GM12865 (cell line): ENCODE measurements at places on chromosomes 5 and 9.
A peak's percentile ranks its signal among the peaks of the same experiment; 100 is the strongest.

DNA sequence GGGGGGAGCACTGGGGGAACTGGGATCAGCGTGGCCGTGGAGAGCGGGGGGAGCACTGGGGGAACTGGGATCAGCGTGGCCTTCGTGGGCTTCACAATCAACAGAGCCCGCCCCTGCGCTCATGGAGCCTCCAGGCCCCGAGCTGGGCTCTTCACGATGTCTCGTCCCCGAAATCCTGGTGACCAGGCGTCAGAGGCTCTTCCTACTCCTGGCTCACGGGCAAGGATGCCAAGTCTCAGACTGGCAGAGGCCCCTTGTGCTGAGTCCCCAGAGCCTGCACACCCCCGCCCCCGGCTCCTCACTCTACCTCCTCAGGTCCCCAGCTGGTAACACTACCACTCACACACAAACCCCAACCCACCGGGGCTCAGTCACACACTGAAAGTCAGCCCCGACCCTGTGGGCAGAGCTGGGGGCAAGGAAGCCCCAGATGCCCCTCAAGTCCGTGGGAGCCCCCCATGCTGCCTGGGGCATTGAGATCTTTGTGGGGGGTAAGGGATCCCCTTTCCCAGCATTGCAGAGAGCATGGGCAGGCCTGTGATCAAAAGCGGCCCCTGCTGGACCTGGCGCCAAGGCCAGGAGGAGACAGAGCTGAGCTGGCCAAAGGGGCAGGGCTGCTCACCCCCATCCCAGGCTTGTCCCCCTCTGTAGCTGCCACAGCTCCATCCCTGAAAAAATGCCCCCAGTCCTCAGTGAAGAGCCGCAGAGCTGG lies 26.7 kb downstream of the LHX3 start:
- DNase-seq, result no peak

- DNase-seq, result no peak
Measured at GRCh38 chr5:86878250-86878649, 260.5 kb downstream of the COX7C start.

DNA sequence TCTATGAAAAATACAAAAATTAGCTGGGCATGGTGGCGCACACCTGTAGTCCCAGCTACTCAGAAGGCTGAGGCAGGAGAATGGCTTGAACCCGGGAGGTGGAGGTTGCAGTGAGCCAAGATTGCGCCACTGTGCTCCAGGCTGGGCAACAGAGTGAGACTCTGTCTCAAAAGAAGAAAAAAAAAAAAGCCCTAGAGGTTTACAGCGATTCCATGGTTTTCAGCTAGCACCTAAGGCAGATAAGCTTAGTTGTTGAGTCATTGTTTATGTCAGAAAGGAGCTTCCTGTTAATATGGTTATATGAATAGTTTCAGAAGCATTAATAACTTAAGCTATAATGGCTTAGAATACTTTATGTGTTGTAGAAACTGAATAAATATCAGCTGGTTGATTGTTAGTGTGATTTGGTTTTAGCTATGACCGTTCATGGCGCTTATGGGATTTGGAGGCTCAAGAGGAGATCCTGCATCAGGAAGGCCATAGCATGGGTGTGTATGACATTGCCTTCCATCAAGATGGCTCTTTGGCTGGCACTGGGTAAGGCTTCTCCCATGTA lies 13.0 kb downstream of the RNF183 start:
- no peak for DNase-seq

GRCh38 chr5:139638090-139638735 lies 9.9 kb upstream of the CXXC5 start:
- peak; percentile 85 for DNase-seq

GRCh38 chr9:77547106-77547730 lies 100.9 kb downstream of the GNA14 start:
- DNase-seq, result no peak

DNA sequence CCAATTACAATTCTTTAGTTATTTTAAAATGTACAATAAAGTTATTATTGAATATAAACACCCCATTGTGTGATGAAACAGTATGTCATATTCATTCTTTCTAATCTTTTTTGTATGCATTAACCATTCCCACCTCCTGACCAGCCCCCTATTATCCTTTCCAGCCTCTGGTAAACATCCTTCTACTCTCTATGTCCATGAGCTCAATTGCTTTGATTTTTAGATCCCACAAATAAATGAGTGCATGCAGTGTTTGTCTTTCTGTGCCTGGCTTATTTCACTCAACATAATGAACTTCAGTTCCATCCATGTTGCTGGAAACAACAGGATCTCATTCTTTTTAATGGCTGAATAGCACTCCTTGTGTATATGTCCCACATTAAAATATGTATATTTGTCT lies 1858.9 kb upstream of the C9orf72 start:
- no peak for DNase-seq

GRCh38 chr5:107776922-107777740 lies 106.4 kb upstream of the EFNA5 start:
- peak; percentile 19 for DNase-seq

- no peak for DNase-seq
Measured at GRCh38 chr9:134602547-134603362, 38.8 kb upstream of the COL5A1 start.

DNA sequence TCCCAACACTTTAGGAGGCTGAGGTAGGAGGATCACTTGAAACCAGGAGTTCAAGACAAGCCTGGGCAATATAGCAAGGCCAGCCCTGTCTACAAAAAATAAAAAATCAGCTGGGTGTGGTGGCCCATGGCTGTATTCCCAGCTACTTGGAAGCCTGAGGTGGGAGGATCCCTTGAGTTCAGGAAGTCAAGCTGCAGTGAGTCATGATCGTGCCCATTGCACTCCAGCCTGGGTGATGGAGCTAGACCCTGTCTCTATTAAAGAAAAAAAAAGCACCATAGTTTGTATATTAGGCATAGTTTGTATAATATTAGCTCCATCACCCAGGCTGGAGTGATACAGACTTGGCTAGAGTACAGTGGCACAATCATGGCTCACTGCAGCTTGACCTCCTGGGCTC lies 9.6 kb upstream of the NME5 start:
- no peak for DNase-seq

- DNase-seq, result peak; percentile 35
Measured at GRCh38 chr5:171386861-171387344, 746 bp upstream of the NPM1 start.

DNA sequence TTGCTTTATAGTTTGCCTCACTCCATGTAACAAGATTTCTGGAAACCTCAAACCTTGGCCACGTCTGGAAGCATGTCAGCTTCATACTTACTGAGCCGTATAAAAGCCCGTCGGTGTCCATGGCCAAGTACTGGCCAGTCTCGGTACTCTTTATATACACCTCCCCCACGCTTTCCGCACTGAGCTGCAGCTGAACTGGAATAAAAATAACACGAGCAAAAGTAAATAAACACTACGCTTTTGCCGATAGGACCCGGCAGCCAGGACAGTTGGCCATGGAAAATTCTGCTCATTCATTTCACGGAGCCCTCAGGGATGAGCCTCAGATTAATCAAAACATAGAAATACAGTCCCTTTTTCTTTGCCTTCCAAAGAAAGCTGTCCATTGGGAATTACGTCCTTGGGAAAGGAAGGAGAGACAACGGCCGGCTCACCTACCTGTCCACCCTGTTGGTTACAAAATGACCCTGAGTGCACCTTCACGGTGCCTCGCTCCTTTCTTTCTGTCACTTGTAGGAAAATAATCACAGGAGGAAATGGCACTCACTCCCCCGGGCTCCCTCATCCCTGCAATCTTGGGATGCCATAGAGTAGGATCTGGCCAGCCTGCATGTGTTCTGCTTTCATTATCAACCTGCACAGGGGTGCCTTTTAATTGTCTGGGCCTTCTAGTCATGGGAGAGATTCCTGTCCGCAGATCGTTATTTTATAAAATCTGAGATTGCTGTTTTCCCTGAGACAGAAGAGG lies 85.1 kb downstream of the FGF1 start:
- DNase-seq, result no peak

DNA sequence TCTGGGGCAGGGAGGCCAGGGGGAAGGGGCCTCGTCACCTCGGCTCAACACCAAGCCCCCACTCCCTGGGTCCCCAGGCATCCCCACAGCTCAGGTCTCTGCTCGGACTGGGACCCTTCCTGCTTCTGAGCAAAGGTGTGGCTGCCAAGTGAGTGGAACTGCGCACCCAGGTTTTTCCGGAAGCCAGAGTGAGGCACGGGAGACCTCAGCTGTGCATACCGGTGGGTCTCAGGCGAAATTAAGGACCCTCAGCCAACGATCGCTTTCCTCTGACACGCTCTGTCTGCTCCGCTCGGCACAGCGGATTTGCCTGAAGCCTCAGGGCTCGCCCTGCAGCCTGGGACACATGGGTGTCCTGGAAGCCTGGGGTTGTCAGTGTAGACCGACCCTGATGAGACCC lies 41.0 kb upstream of the IRX4 start:
- no peak for DNase-seq

GRCh38 chr5:171600741-171601265 lies 181.4 kb downstream of the FGF18 start:
- DNase-seq, result no peak

GRCh38 chr5:93636837-93637236 lies 53.8 kb downstream of the NR2F1 start:
- DNase-seq, result no peak

DNA sequence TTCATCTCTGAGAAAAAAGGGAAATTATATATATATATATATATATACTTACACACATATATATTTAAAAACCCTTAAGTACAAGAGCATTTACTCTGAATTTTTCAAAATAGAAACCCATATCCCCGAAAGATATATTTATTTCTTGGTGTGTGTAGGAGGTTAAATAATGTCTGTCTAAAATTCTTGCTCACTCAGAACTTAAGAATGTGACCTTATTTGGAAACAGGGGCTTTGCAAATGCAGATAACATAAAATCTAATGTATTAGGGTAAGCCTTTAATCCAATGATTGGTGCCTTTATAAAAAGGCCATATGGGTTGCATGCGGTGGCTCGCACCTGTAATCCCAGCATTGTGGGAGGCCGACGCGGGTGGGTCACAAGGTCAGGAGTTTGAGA lies 517.3 kb upstream of the TLE4 start:
- no peak for DNase-seq

GRCh38 chr9:68669218-68669617 lies 35.8 kb upstream of the PIP5K1B start:
- no peak for DNase-seq

- no peak for DNase-seq
Measured at GRCh38 chr9:137217276-137218211, 4.5 kb downstream of the RNF208 start.

DNA sequence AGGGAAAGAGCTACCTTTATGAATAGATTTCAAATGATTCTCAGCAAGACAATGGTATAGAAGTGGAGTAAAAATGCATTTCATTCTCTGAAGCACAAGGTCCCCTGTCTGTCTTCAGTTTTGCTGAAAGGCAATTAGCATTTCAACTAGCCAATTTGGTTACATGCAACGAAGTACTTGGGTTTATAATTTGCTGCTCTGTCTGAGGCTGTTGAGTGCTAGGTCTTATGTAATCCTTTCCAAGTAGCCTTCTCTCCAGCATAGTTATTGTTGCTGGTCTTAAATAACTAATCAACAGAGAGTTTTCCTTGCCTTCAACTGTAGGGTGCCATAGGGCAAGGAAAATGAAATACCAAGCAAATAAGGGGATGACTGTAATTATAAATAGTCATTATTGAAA lies 4.5 kb downstream of the ADGRV1 start:
- DNase-seq, result no peak

GRCh38 chr9:138074516-138074915 lies 196.9 kb downstream of the CACNA1B start:
- DNase-seq, result no peak

DNA sequence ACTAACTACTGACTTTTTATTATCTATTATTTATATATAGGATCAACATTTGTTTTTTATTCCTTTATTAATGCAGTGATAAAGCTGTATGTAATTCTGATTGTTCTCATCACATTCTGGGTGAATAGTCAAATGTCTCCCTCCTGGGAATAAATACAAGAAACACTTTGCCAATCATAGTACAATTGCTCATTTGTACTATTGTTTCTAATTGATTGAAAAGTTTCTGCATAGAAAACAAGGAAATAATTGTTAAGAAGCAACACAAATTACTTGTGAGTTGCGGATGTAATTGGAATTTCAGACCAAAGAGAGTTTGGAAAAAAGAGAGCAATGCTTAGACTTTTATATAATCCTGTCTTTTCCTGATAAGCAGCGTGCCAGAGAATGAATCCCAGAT lies 1013.9 kb downstream of the EFNA5 start:
- DNase-seq, result no peak

GRCh38 chr5:38008198-38008597 lies 168.4 kb upstream of the GDNF start:
- DNase-seq, result no peak

- DNase-seq, result no peak
Measured at GRCh38 chr5:174084691-174085154, 39.2 kb downstream of the NSG2 start.

DNA sequence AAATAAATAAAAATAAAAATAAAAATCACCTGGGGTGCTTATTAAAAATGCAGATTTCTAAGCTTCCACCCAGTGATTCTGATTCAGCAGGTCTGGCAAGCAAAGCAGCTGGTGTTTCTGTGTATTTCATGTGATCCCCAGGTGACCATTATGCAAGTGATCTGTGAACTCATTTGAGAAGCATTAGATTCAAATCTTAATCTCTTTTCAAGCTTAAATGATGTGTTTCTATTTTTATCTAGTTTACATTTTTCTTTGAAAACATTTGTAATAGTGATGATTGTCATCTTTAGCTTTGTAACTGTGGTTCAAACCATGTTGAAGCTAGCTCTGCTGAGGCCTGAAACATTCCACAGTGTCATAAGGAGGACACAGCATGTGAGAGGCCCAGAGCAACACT lies 804.8 kb upstream of the ZNF608 start:
- no peak for DNase-seq

GRCh38 chr5:9851458-9851857 lies 221.3 kb upstream of the TAS2R1 start:
- DNase-seq, result no peak

GRCh38 chr9:112680731-112681402 lies 37.0 kb downstream of the INIP start:
- DNase-seq, result no peak

DNA sequence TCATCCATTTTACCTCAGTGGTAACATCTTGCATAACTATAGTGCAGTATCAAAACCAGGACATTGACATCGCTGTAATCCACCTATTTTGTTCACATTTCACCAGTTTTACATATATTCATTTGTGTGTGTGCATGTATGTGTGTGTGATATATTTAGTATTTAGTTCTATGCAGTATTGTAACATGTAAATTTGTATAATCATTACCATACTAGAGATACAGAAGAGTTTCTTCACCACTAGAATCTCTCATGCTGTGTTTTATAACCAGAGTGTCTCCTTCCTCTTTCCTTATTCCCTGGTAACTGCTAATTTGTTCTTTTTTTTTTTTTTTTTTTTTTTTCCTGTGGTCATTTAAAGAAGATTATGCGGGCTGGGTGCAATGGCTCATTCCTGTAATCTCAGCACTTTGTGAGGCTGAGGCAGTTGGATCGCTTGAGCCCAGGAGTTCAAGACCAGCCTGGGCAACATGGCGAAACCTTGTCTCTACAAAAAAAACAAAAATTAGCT lies 11.0 kb downstream of the RASA1 start:
- DNase-seq, result no peak

GRCh38 chr9:121797081-121797480 lies 145.6 kb downstream of the DAB2IP start:
- DNase-seq, result no peak
